ENCODE measurements at places on chromosomes 6 and 20.

DNA sequence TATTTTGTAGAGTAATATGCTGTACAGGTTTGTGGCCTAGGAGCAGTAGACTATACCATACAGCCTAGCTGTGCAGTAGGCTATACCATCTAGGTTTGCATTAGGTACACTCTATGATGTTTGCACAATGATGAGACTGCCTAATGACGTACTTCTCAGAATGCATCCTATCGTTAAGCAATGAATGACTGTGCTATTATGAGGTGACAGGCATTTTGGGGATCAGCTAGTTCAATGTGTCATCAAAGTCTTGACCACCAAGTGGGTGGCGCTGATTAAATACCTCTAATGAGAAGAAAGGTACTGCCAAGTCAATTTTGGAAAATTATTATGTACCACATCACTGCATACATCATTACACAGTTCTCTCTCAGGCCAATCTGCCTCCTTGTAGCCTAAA lies 190.2 kb downstream of the BACH2 start:
- DNase-seq: no peak

DNA sequence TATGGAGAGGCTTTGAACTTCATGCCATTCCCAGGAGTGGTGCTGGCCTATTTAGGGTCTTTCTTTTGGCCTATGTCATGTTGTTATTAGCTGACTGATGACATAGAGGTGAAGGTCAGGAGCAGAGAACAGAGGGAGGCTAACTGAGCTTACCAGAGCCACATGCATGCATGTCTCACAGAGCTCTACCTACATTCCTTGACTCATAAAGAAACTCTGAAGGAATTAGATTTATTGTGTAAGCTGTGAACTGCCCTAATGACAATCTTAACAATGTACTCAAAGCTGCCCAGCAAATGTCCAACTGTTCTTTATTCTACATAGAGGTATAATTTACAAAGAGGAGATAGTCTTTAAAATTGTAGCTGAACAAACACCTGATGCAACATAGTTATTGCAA lies 192.7 kb upstream of the CNR1 start:
- DNase-seq: no peak

DNA sequence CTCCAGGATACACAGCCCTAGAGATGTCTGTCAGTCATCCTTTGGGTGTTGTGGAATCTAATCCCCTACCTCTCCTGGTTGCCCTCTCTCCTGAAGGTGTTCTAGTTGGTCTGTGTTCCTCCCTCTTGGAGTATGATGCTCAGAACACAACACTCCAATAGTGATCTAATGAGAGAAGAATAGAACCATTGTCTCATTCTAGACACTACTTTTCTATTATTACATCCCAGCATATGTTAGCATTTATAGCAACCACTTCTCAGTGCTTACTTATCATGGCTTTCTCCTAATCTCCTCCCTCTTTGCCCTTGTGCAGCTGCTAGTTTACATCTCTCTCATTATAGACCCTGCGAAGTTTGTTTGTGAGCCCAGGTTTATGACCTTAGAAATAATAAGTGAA lies 109.0 kb downstream of the UNC5CL start:
- no peak for DNase-seq

GRCh38 chr20:16459019-16459700 lies 114.1 kb downstream of the KIF16B start:
- DNase-seq: no peak

- no peak for DNase-seq
These were observed 218.5 kb downstream of the SIM1 start for GRCh38 chr6:100246206-100246605.

GRCh38 chr6:4029687-4030086 lies 49.2 kb downstream of the FAM217A start:
- DNase-seq: no peak

DNA sequence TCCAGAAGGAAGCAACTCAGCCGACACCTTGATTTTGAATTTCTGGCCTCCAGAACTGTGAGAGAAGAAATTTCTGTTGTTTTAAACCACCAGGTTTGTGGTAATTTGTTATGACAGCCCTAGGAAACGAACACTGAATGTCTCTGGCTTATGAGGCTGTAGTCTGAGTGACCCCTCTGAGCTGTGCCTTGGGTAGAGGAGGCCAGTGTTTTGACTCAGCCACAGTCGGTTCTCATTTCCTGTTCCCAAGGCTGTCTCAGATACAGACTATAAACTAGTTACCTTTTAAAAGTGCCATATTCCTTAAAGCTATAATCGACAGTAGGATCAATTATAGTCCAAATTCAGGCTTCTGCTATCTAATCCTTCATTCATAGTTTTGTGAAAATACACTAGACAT lies 391.2 kb upstream of the MAP3K7 start:
- DNase-seq: no peak

- no peak for DNase-seq
These were observed 58.3 kb upstream of the HFE start for GRCh38 chr6:26028746-26029569.

DNA sequence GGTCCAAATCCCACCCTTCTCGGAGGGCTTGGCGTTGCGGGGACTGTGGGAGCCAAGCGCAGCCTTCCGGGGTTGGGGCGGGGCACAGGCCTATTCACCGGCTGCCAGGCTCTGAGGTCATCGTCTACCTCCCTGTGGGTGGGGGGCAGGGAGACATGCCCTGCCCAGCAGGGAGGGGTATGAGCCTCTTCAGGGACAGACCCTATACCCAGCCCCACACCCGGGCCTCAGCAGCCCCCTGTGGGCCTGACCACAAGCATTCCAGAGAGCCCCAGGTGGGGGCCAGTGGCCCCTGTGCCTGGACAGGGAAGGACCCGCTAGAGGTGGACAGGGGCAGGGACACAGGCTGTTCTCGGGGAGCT lies 11.6 kb downstream of the LAMA5 start:
- DNase-seq: no peak

GRCh38 chr20:5970381-5970780 lies 19.9 kb downstream of the MCM8 start:
- no peak for DNase-seq

DNA sequence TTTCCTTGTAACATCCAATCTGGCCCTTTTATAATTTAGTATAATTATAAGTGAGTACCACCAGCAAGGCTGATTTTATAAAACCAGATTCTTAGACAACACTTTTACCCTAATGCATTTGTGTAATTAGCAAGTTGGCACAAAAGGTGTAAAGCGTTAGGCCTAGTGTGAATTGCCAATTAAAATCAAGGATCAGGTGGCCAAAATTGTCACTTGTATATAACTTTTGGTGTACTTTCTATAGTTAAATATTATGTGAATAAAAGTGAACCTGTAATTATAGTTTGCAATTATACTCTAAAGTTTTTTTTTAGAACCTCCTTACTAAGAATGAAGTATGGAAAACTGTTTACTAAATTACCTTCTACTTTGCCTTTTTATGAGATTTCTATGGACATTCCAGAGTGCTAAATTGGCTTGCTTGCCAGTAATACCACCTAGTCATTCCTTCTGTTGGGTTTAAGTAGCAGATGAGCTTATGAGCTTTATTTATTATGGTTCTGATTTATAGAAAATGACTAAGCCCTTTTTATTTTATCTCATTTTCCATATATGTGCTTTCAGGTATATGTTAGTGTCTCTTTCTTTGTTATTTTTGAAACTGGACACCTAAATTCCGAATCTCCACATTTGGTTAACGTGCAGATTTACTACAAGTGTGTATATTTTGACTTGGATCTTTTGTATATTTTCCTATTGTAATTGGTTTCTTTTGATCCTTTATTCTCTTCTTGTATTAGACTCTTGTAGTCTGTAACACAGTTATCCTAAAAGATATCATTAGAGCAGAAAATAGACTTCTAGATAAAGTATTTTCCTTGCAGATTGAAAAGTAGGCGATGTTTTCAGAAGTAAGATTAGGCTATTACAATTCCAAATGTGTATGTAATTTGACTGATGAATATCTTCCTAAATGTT lies 3.9 kb downstream of the STXBP5 start:
- no peak for DNase-seq

DNA sequence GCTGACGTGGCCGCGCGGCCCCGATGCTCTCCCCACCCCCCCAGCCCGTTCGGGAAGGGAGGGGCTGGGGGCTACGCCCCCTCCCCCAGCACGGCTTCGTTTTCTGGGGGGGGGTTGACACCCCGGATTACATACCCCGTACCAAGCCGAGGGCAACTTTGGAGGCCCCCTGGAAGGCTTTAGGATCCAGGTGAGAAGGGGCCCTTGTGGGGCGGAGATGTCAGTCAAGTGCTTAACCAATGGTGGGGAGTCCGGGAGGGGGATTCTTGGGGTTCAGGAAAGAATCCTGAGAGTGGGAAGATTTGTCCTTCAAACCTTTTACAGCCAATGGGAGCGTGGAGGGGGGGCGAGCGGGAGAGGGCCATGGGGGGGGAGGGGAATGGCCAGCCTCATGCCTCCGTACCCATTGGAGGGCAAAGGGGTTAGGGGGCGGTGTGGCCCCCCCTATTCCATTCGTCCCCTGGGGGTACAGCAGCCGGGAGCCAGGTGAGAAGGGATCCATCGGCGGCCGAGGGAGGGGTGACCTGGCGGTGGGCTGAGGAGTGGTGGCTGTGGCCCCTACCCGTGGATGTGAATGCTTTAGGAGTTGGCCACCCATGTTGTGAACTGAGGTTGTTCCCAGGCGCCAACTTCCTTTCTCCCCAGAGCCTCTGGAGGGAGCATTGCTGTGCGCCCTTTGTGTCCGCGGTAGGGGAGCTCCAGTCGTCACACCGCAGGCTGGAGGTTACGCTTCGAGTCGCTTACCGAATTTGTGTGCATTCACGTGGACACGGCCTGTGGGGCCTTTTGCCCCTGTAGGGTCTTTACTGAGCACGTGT lies 682 bp downstream of the BRD2 start:
- DNase-seq: peak; percentile 49

- peak; percentile 80 for DNase-seq
These were observed 84.9 kb downstream of the TRIM27 start for GRCh38 chr6:28838634-28839442.

DNA sequence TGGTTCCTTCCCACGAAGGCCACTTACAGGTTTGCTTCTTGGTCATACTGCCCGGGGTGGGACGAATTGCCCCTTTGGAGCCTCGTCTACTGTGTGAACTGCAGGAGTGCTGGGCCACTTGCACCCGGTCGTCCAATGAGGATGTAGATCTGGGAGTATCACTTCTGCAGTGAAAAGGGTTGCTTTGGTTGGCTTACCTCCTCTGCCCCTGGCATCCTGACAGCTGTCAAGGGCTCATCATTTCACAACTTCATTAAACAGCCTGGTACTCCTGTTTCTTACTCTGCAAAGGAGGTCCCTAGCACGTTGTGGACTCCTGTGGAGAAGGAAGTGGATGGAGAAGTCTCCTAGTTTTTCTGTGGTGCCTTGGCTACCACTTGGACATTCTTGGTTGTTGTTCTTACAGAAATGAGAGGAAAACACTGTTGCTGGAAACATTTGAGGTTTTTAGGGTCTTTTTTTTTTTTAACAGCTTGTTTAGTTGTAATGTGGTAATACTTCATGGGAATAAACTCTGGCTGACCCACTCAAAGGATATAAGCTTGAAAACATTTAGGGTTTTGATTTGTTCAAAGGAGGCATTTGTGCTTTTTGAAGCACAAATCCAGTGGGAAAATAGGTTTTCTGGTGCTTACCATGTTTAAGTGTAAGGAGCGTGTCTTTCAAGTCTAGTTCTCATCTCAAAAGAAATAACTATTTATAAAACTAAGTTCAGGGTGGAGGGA lies 60.7 kb downstream of the AKAP12 start:
- no peak for DNase-seq

DNA sequence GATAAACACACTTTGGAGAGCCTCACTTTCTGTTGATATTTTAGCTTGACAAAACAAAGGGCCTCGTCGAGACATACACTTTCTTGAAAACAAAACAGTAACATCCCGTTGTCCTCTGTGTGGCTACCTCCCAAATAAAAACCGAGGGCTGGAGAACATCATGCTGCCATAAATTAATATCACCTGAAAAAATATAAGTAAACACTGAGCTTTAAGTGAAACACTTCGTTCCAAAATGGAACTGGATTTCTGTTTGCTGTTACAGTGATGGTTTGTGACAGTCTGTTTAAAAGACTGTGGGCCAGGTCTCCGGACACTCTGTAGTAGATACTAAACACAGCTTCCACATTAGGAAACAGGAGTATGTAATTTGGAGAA lies 187.2 kb downstream of the SMOC2 start:
- DNase-seq: no peak

DNA sequence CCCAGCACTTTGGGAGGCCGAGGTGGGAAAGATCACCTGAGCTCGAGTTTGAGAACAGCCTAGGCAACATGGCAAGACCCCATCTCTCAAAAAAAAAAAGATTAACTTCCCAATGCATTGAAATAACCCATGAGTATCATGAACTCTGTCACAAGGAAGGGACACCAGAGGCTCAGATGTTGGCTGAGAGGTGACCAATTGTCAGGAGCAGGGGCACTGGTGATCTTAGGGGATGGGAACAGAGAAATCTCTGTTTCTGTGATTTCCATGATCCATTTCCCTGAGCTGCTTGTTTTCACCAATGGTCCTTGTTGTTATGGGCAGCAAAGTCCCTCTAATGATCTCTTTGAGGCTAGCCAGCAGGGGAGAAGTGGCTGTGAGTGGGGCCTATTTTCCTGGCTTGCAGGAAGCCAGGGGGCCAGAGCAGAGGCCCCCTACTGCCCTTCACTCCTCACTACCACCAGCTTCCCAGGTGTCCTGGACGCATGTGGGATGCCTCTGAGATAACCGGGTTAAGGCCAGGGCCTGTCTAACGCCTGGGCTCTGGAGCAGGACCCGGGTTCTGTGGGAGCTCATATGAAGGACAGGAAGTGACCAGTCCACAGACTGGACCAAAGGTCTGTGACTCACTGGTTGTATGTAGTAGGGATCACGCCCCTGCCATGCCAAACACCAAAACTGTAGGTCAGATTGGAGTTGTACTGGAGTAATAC lies 54.4 kb downstream of the PCNA start:
- DNase-seq: no peak

DNA sequence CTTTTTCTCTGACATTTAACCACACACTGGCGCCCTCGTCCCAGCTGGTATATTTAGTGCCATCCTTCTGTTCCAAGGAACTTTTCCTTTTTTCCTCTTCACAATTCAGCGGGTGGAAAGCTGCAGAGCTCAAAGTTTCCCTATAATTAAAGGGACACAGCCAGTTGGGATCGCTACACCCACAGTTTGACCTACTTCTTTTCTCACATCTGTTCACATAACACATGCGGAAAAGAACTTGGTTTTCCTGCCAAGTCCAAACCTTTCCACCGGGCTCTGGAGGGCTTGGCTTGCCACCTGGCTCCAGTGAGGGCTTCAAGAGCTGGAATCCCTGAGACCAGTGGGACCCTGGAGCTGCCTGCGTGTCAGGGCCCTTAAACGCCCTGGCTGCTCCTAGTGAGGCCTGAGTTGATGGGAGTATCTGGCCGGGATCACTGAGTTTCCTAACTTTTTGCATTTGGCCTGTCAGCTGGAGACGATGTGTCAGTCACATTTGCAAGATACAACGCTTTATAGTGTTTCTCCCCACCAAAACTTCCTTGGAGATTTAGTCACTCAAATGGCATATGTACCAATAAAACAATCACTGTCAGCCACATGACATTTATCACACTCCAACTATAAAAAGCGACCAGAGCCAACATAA lies 176.0 kb downstream of the SASH1 start:
- no peak for DNase-seq

GRCh38 chr6:63525186-63525878 lies 46.9 kb upstream of the LOC128125822 start:
- DNase-seq: no peak
